ENCODE measurements at places on chromosomes 3 and 15.

DNA sequence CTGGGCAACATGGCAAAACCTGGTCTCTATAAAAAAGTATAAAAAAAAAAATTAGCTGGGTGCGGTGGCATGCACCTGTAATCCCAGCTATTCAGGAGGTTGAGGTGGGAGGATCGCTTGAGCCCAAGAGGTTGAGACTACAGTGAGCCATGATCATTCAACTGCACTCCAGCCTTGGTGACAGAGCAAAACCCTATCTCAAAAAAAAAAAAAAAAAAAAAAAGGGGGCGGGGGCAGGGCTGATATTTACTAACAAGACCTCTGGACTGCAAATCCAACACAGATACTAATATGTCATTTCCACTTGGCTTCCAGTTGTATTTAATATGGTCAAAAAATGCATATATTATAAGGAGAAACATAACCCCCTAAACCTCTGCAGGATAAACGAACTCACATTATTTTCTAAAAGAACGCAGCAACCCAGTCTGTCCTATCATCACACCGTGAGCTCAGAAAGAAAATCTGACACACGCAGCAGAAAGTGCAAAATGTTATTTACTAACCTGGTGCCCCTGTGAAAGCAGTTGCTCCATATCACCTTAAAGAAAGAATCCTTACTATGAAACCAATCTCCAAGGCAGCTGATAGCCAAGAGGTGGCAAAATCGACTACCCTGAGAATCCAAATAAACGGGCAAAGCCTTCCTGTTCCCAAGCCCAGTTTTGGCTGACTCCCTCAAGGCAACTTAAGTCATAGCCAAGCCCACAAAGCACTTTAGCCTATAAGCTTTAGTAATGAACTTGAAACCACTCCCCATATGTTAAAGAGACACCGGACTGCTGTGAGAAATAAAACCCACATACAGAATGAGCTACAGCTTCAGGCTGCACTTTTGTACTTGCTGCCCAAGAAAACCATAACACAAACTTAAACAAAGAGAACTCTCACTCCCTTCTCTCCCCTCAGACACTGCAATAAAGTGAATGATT, 39.3 kb downstream of the PLD1 start:
- DNase-seq, result peak; percentile 70

DNA sequence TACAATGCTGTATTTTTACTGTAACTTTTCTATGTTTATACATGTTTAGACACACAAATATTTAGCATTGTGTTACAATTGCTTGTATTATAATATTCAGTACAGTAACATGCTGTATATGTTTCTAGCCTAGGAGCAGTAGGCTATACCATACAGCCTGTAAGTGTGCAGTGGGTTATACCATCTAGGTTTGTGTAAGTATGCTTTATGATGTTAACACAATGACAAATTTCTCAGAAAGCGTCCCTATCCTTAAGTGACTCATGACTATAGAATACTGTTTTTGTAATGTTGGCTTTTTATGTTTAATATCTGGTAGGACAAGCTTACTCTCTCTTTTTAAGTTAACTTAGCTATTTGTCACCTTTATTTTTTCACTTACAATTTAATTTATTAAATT, 127.5 kb upstream of the THRB start:
- no peak for DNase-seq

DNA sequence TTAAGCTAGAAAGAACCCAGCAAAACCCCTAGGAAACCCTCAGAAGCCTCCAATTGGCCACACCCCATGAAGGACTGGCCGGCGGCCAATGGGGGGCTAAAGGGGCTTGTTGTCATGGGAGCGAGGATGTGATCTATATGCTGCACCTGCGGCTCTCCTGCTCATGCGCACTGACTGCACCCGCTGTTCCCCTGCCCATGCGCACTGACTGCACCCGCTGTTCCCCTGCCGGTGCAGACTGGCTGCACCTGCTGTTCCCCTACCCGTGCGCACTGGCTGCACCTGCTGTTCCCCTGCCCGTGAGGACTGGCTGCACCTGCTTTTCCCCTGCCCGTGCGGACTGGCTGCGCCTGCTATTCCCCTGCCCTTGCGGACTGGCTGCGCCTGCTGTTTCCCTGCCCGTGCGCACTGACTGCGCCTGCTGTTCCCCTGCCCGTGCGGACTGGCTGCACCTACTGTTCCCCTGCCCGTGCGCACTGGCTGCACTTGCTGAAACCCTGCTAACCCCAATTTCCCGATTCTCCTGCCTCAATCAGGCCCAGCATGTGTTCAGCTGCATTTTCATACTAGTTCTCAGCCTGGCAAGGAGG, 16.8 kb upstream of the MCCC1 start:
- DNase-seq, result no peak

GRCh38 chr3:48555231-48555948, 1.2 kb downstream of the PFKFB4 start:
- DNase-seq, result no peak

GRCh38 chr3:127589600-127590281, 792 bp downstream of the TPRA1 start:
- peak; percentile 53 for DNase-seq

GRCh38 chr3:195032106-195032759, 238.7 kb downstream of the XXYLT1 start:
- DNase-seq, result no peak

DNA sequence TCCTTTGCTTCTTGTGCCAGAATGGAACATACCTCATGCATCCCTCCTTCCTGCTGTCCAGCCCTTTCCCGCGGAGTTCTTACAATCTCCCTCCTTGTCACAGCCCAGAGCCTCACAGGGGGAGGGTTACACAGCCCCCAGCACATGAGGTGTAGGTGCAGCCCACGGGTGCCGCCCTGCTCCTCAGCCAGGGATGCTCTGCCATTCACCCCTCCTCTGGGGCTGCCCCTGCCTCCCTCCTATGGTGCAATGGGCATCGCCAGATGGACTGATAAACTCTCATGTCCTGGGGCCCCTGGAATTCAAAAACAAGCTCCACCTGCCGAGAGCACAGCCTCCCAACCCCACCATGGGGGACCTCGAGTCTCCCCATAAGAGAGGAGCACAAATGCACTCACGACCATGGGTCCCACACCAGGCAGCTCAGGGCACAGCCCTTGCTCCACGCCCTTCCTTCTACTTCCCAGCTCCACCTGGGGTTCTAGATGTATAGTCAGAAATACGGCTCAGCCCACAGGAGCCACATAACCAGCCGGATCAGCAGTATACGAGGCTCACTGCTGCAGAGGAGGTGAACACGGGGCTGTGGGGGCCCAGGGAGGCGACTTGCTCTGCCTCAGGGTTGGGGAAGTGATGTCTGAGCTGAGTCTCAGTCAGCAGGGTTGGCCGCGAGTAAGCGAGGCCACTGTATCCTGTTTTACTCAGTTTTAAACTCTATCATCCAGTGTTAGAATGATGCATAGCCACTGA, 269.7 kb upstream of the LYSMD4 start:
- no peak for DNase-seq

GRCh38 chr3:13998831-13999230, 119.0 kb upstream of the WNT7A start:
- DNase-seq, result no peak

GRCh38 chr3:88084097-88084501, 25.0 kb downstream of the ZNF654 start:
- DNase-seq, result no peak

DNA sequence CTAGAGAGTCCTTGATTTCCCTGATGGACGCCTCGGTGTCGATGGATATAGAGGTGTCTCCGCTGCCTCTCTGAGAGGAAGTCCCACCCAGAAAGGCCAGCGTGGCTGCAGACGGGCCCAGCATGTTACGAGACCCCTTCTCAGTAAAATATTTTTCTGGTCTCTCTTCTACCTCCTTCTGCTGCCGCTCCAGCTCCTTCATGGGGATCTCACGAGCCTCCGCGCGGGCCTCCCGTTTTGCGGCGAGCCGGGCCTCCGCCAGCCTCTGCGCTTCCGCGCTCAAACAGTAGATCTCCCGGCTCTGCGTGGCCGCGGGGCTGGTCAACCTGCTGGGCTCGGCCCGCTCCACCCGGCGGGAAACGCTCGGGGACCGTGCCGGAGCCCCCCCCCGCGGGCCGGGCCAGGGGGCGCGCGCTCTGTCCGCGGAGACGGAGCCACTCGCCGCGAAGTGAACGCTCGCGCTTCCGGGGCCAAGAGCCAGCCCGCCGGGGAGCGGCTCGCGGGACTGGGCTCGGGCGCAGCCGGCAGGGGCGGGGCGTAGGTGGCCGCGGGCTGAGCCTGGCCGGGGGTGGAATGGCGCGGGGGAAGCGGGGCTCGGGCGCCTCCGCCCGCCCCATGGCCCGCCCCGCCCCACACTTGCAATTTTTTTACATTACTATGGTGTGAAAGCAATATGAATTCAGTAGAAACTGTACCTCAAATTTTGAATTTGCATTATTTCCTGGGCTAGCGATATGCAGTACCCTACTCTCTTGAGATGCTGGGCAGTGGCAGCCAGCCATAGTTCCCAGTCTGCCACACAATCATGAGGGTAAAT, 10.2 kb upstream of the KCNMB3 start:
- DNase-seq, result peak; percentile 76

GRCh38 chr15:26943866-26944265, 27.1 kb upstream of the GABRG3 start:
- no peak for DNase-seq

DNA sequence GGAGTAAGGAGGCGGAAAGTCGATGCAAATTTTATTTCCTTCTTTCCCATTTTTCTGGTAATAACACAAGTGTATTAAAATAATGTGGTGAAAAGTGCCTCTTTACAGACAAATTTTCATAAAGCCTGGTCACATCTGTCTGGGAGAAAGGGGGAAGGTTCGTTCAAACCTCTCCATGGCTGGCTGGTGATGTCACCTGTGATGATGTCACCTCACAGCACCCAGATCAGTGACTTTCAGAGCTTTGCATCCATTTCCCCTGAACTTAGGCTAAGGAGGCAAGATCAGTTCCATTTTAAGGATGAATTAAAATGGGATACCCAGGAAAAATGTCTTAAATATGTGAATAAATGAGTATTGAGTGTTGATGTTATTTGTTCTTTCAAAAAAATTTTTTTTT, 34.1 kb downstream of the ATP10A start:
- no peak for DNase-seq

DNA sequence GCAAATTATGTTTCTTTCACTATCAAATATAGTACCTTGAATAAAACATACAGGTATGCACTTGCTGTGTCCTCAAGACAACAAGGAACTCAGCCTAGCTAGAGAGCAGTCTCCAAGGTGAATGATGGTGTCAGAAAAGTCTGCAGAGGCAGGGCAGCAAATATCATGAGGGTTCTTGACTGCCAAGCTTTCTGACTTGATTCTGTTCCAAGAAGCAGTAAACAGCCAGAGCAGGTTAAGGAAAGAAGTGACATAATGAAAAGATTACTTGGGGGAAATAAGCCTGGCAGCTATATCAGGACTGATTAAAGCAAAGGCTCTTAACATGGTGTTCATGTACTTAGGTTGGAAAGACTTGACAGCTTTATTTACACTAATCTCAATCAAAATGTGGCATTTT, 192.2 kb upstream of the GADL1 start:
- DNase-seq, result no peak

DNA sequence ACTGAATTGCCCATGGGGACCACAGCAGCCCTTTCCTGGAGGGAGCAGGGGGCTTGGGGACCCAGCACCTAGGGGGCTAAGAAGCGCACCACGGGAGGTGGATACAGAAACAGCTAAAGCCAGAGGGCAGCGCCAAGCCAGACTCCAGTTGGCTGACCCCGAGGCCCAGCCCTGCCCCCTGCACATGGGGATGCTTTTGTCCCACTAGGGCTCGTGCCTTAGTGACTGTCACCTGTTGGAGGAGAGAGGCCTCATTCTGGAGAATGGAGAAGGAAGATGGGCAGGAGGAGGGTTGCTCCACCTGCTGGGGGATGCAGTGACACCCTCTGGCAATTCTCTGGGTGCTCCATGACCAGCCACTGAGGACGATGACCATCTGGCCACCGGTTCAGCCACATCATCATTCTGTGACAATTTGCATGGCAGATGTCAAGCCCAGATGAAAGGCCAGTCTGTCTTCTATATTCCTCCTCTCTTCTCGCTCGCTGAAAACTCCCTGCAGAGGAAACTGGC, 167.8 kb upstream of the TLE3 start:
- DNase-seq, result no peak

GRCh38 chr3:20787005-20787404, 601.0 kb upstream of the SGO1 start:
- no peak for DNase-seq

- DNase-seq, result peak; percentile 75
Measured at GRCh38 chr3:72520690-72521308, 327.4 kb downstream of the SHQ1 start.

DNA sequence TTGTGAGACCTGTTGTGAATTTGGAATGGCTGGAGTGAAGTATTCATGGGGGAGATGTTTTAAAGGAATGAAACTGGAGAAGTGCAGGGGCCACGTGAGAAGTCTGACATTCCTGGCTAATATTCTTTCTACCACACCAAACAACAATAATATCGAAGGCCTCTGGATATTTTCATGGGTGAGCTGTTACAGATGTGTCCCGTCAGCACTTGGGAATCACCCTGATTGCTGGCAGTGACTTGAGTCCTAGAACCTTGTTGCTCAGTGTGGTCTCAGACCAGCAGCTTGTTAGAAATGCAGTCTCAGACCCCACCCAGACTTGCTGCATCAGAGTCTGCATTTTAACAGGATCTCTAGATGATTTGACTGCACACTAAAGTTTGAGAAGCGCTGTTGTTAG, 113.8 kb downstream of the ITPR1 start:
- no peak for DNase-seq

- peak; percentile 55 for DNase-seq
Measured at GRCh38 chr15:73608941-73609340, 24.2 kb downstream of the NPTN start.

DNA sequence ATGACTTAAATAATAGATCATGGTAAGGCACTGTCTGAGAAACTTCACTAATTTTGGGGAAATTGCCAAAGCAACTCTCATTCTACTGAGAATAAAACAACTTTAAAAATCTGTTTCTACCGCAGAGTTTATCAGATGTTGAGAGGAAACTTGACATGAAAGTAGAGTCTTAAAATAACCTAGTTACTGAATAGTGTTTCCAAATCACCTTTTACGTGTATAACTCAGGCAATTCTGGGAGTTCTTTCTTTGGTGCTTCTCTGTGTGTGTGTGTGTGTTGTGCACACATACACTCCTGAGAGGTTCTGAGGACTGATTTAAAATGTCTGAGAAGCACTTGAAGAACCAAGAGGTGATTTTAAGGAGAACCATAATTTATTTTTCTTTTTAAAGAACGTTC, 236.6 kb downstream of the SV2B start:
- no peak for DNase-seq

- DNase-seq, result no peak
Measured at GRCh38 chr3:57627976-57628375, 30.8 kb upstream of the ARF4 start.

Measured in ELR (cell line).